Stimulated activated CD8-positive, alpha-beta memory T cell treated with anti-CD3 and anti-CD28 coated beads, Interleukin-2, amount 100 ng/mL, for 48 hours (primary cell): ENCODE measurements at places on chromosomes 2 and 18.

GRCh38 chr2:120571015-120571728, 164.5 kb upstream of the GLI2 start:
- DNase-seq = no peak

DNA sequence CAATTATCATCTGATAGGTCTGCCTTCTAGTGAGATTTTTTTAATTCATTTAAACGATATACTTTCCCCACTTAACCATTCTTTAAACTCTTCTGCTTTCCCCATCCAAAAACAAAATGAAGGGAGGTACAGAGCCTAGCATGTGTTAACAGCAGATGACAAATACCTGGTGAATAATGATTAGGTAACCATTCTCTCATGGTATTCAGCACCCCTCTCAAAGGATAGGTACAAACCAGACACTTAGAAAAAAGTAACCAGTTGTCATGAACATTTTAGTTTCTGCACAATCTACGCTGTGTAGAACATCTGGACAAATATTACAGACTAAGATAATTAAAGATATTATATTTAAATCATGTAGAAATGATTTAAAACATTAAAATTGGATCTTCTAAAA, 56.3 kb downstream of the DNAH7 start:
- no peak for DNase-seq

DNA sequence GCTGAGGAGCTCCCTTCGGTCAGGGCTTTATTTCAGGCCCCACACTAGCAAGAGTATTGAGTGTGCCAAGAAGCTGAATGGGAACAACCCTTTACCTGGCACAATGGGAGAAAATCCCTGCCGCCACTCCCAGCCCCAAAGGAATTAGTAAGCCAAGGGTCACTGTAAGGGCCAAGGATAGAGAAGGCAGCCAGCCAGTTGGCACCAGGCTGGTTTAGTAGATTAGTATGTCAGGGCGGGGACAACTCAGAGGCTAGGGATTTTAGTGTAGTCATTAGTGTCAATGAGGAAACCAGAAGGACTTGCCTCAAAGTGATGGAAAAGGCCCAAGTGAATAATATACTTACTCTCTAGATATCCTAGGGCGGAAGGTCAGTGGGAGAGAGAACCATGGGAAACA, 34.9 kb upstream of the CYP26B1 start:
- no peak for DNase-seq

- no peak for DNase-seq
Observed at GRCh38 chr2:46309052-46309953, 12.1 kb downstream of the EPAS1 start.

GRCh38 chr2:126100962-126101361, 555.0 kb upstream of the GYPC start:
- DNase-seq = no peak
